ENCODE measurements at places on chromosomes 16 and 17. TPM values are rescaled to one million over a fixed set of nuclear protein-coding genes. Genes with fewer than 3 reads are reported as not detected.

GRCh38 chr17:7856011-7856810 is 1.1 kb downstream of the NAA38 start:
- DNase-seq, result no peak

DNA sequence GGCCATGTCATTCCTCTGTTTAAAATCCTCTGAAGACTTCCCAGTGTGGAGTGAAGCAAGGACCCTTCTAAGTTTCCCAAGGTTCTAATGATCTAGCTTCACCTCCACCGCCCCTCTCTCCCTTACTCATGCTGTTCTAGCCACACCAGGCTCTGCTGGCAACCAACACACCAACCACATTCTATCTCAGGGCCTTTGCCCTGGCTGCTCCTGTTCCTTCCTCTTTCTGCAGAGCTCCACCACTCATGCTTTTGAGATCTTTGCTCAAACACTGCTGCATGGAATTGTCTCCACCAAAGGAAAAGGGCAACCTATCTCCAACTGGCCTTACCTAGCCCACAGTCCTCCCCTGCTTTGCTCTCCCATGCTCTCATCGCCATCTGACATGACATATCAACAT is 128.7 kb downstream of the XYLT1 start:
- no peak for DNase-seq

DNA sequence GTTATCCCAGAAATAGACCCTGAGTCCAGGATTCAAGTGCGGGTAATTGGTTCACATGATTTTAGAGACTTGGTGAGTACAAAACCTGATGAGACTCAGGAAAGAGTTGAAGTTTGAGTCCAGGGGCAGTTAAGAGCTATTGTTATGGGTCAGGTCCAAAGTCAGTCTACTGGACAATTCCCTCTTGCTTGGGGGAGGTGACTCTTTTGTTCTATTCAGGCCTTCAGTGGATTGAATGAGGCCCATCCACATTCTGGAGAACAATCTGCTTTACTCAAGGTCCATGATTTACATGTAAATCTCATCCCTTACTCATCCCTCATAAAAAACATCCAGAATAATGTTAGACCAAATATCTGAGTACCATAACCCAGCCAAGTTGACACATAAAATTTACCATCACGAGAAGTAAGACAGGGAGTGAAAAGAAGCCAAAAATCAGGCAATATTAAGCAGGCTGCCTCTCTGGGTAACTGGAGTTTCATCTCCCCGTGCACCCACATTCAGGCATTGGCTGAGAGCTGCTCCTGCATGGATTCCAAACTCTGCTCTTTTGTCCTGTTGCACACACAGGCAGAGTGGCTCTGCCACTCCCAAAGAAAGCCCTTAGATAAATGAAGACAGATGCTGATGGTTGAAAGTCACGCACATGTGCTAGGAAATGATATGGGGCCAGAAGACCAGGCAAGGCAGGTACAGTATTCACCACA is 156.0 kb upstream of the SALL1 start:
- no peak for DNase-seq

DNA sequence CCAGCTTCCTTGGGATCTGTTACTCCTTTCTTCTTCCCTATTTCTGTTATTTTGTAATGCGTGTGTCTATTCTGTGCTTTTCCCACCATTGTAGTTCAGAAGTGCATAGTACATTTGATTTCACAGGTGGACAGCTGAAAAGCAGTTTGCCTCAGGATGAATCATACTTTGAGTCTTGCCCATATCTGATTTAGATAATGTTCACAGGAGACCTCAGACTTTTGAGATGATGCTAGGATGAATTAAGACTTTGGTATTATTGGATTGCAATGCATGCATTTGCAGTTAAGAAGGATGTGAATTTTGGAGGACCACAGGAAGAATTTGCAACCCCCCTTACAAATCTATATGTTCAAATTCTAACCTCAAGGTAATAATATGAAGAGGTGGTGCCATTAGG is 769.6 kb downstream of the CDH11 start:
- DNase-seq, result no peak

DNA sequence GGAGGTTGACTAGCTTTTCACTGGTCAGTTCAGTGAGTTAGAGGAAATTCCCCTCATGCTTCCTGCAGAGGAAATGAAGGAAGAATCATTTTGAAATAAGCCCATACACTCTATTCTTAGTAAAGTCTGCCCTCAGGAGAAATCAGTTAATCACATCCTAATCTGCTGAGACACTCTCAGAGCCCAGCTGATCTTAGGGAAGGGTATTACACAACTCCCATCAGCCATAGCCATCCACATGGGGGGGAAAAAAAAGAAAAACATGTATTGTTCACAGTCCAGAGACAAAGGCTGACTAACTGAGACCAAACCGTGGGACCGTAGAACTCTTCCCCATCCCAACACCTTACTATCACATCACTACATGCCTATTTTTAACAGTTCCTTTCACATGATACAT is 722.3 kb downstream of the CDH8 start:
- no peak for DNase-seq

The LGALS9B gene
- not detected for polyA plus RNA-seq

The HS3ST3B1 gene
- 0.91 TPM for polyA plus RNA-seq

The SLC46A1 gene
- polyA plus RNA-seq, result 15.0 TPM

Measured in left renal pelvis (tissue), 4 donors.